ENCODE measurements at places on chromosomes 6 and 20. TPM values are rescaled to one million over a fixed set of nuclear protein-coding genes. Genes with fewer than 3 reads are reported as not detected.
A peak's percentile ranks its signal among the peaks of the same experiment; 100 is the strongest.

The MOG gene
- total RNA-seq, result not detected

The RIPK1 gene
- total RNA-seq, result 11.4 TPM

The GGTLC1 gene
- not detected for total RNA-seq

DNA sequence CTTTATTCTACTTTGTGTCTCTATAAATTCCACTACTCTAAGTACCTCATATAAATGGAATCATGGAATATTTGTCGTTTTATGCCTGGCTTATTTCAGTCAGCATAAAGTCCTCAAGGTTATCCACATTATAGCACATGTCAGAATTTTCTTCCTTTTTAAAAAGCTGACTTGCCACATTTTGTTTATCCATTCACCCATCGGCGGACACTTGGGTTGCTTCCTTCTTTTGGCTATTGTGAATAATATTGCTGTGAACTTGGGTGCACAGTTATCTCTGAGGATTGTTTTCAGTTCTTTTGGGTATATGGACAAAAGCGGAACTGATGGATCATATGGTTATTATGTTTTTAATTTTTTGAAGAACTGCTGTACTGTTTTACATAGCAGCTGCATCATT is 39.1 kb upstream of the ME1 start:
- no peaks in the 10 kb centered on the region for H3K4me1 ChIP-seq
- H3K27ac ChIP-seq, result no peak overlapping the region
- DNase-seq, result no peak
- no peaks in the 10 kb centered on the region for H3K27me3 ChIP-seq
- H3K36me3 ChIP-seq, result no peaks in the 10 kb centered on the region

DNA sequence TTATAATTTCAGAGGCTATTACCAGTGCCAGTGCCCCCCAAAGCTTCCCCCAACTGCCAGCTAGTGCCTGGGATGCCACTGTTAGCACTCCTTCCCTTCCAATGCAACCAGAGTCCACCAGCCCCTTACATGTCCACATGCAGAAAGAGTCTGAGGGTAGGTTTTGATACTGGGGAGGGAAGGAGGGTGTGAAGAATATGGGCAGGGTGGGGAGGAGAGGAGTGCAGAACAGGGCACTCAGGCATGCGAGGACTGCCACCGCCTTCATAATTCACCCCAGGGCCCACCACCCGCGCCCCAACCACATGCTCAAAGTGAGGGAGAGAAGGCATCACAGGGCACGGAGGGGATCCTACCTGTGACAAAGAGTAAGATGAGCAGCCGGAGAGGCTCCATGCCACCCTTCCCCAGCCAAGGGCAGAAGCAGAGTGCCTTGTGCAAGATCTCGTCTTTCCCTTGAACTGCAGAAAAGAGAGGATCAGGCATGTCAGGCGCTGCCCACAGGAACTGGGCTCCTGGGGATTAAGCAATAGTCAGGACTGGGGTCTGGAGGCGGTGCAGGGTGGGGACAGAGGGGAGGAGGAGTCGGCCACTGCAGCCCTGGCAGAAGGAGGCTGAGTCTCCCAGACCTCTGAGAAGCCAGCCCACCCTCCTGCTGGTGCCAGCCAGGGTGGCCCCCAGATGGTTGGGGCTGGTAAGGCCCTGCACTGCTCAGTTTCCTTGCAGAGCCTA is at the start of gene TREM2:
TSS of gene TREM2 (minus strand) at position 430 of the 732 bp plus-strand sequence. CDS start at position 396, 34 bp downstream.
- H3K27ac ChIP-seq, result no peak within 1 kb of the TSS
- DNase-seq, result peak; percentile 30
- H3K27me3 ChIP-seq, result no peaks in the 10 kb centered on the region
- H3K4me1 ChIP-seq, result no peaks in the 10 kb centered on the region
- H3K4me3 ChIP-seq, result no peak within 1 kb of the TSS

DNA sequence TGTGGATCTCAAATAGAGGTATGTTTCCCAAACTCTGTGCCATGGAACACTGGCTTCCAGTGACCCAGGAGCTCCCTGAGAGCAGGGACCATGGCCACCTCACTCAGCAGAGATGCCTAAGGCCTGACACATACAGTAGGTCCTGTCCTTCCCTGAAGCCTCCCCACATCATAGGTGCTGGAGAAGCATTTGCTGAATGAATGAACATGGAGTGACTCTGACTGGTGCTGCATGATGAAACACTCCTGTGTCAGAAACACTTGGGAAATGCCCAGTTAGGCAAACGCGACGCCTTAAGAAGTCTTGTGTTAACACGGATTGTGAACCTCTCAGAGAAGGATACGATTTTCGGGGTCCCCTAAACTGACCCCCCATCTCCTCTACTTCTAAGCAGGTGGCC is 14.3 kb downstream of the SLA2 start:
- no peak for DNase-seq
- H3K4me1 ChIP-seq, result no peaks in the 10 kb centered on the region
- H3K4me3 ChIP-seq, result no peak overlapping the region
- H3K27me3 ChIP-seq, result no peaks in the 10 kb centered on the region

DNA sequence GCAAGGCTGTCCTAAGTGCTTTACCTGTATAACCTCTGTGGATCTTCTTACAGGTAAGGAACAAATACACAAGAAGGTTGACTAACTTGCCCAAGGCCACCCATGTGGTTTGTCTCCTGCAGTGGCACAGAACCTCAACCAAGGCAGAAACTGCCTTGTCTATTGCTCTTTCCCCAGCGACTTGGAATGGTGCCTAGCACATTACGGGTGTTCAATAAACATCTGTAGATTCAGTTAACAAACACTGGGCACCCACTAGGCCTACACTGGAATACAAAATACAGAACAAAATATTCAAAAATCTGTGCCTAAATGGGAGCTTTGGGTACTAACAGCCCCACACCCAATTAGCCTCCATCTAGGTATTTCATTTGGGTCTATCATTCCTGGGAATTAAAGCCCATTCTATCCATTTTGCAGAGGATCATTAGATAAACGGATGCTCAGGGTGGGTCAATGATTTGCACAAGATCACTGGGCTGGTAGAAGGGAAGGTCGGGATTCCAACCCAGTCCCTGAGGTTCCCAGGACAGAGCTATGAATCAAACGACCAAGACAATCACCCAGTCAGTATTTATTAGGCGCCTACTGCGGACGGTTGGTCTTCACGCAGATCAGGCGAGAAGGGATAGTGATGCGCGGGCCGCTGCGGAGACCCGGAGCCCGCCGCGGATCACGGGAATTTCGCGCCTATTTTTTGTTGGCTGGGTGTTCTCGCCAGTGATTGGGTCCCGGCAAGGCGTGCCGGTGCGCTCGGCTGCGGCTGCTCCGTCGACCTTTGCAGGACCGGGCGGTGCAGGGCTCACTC is at the start of gene STK35:
TSS of gene STK35 (plus strand) at position 771 of the 808 bp plus-strand sequence. CDS start 55 bp downstream, outside the sequence.
- DNase-seq, result no peak
- peaks cover 35% of the 10 kb centered on the region for H3K4me1 ChIP-seq
- peak within 1 kb of the TSS; percentile 82 for H3K4me3 ChIP-seq
- H3K27me3 ChIP-seq, result no peaks in the 10 kb centered on the region
- H3K27ac ChIP-seq, result peak within 1 kb of the TSS; percentile 100

DNA sequence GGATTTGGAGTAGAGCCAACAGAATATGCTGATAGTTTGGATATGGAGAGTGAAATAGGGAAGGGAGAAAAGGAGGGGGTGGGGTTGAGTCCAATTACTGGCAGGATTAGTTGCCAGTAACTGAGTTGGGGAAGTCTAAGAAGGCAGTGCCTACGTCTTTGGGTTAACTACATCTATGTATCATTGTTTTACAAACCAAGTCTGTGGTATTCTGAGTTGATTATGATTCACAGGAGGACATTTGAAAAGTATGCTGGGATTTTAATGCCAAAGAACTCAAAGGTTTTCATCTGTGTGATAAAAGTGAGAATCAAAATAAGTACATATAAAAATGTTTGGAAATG is 14.7 kb downstream of the DSE start:
- no peaks in the 10 kb centered on the region for H3K4me1 ChIP-seq
- H3K4me3 ChIP-seq, result no peak overlapping the region
- no peak for DNase-seq
- no peaks in the 10 kb centered on the region for H3K27me3 ChIP-seq
- no peaks in the 10 kb centered on the region for H3K36me3 ChIP-seq
- H3K27ac ChIP-seq, result no peak overlapping the region

DNA sequence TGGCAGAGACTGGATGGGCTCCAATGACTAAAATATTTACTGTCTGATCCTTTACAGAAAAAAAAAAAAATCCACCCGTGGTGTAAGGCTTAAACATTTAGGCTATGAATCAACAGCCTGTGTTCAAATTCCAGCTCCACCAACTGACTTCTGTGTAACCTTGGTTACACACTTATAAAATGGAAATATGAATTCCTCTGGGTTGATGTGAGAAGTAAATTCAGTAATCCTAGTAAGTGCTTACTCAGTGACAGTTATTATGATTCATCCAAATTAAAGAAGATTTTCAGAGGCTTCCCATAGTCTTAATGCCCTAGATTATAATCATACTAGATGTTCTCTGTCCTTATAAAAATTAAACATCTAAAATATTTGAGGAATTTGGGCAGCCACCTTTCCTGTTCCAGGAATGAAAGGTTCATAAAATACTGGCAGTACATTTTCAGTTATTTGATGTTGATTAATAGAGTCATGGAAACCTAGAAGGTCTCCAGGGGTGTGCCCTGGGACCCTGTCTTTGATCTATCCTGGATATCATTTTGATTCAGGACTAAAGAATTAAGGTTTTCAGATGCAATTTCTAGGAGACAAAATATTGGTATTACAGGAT is 180.3 kb upstream of the ZNF217 start:
- H3K4me1 ChIP-seq, result peaks cover 33% of the 10 kb centered on the region
- no peak for DNase-seq
- H3K27me3 ChIP-seq, result no peaks in the 10 kb centered on the region
- H3K27ac ChIP-seq, result peak overlapping the region; percentile 73
- H3K36me3 ChIP-seq, result no peaks in the 10 kb centered on the region

GRCh38 chr20:46192376-46192944 is 74.3 kb downstream of the CD40 start:
- H3K27me3 ChIP-seq, result no peaks in the 10 kb centered on the region
- DNase-seq, result no peak
- H3K27ac ChIP-seq, result no peak overlapping the region
- no peaks in the 10 kb centered on the region for H3K4me1 ChIP-seq
- no peaks in the 10 kb centered on the region for H3K36me3 ChIP-seq
- H3K4me3 ChIP-seq, result no peak overlapping the region

DNA sequence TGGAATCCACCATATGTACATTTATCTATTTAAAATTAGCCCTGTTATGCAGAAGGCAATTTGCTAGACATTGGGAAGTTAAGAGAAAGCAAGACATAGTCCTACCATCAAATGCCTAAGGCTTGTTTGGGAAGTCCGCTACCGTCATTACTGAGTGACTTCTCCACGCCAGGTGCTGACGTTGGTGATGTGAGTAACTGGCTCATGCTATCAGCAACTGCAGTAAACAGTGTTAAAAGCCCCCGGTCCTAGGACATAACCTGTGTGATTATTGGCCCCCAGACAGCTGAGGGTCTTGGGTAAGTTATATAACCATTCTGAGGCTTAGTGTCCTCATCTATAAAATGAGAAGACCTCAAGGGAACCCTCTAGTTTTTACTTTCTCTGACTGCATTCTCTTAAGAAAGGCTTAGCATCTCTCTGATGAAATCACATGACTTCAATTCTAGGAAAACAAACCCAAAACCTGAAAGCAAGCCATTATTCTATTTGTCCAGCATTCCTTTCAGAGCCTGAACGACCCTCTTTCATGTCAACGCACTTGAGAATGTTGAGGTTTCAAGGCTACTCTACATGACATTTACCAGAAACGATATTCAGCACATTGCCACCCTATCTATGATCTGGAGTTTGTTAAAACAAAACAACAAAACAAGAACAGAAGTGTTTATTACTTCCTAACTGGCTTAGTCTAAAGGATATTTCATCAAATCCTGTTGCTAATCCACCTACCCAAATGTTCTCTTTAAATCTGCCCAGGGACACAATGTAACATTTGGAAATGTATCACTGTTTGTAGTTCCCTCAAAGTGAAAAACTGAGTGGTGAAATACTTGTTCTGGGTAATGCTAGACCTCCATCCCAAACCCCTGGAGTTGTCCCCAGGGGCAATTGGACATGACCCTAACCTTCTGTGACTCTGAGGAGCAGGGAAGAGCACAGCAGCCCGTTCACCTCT is 133.8 kb downstream of the BTBD3 start:
- no peaks in the 10 kb centered on the region for H3K27me3 ChIP-seq
- no peaks in the 10 kb centered on the region for H3K36me3 ChIP-seq
- no peak overlapping the region for H3K27ac ChIP-seq
- no peak overlapping the region for H3K4me3 ChIP-seq
- H3K4me1 ChIP-seq, result no peaks in the 10 kb centered on the region

DNA sequence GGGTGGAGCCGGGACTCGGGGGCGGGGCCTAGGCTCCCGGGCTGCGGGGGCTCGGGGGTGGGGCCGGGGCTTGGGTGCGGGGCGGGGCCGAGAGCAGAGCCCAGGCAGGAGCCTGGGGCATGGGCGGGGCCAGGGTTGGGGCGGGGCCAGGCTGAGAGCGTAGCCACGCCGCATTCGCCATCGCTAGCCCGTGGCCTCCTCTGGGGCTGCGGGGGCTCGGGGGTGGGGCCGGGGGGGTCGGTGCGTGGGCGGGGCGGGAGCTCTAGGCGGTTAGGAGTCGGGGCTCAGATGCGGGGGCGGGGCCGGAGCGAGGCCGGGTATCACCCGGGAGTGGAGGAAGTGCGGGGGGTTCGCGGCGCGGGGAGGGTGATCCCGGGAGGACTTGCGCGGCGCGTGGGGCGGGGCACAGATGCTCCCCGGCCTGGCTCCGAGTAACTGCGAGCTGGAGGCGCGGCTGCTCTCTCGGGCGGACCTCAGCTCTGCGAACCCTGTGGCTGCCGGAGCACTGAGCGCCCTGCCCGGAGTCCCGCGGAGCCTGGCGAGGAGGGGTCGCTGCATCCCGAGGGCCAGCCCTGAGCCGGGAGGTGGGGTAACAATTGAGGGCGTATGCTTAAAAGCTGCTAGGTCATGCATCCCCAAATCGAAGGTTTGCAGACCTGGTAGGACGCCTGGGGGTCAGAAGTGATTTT is 434 bp upstream of the ECI2 start:
- H3K27me3 ChIP-seq, result no peaks in the 10 kb centered on the region
- DNase-seq, result peak; percentile 97
- H3K36me3 ChIP-seq, result no peaks in the 10 kb centered on the region
- peak overlapping the region; percentile 83 for H3K27ac ChIP-seq
- H3K4me1 ChIP-seq, result peaks cover 46% of the 10 kb centered on the region

DNA sequence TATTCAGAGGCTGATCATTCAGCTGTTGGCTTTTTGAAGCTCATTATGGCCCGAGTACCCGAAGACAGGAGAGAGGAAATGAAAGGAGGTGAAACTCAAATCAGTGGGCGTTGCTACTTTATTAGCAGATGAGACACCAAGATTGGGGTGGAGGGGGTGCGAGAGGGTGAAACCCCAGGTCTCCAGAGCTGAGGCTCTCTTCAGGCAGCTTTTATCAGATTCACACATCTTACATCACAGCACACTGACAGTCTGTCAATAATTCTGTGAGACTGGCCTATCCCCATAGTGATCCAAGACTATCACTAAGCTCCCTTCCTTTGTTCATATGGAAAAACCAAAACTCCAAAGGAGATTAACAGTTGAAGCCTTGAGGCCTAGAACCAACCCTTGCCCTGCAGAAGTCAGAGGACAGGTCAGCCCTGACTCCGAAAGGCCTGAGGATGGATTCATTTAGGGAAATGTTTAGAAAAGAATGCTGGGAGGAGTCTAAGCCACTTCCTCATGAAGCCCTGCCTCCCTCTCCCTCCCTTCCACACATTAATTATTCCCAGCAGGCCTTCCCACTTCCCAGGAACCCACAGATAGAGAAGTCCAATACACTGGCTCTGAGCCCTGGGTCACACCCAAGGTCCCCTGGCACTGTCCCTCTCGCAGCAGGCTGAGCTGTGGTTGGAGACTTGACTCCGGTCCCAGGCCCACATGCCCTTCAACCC is 23.2 kb downstream of the TRERF1 start:
- no peak overlapping the region for H3K4me3 ChIP-seq
- no peak overlapping the region for H3K27ac ChIP-seq
- no peaks in the 10 kb centered on the region for H3K27me3 ChIP-seq
- DNase-seq, result no peak
- peaks cover 11% of the 10 kb centered on the region for H3K4me1 ChIP-seq
- H3K36me3 ChIP-seq, result no peaks in the 10 kb centered on the region
